MG63 (cell line): ENCODE measurements at places on chromosomes 7 and 10. TPM values are rescaled to one million over a fixed set of nuclear protein-coding genes. Genes with fewer than 3 reads are reported as not detected.
A peak's percentile ranks its signal among the peaks of the same experiment; 100 is the strongest.

Gene PRLHR
- total RNA-seq = not detected in 2 replicates

Gene AGR3
- not detected in 2 replicates for total RNA-seq

Gene GPR15LG
- not detected in 2 replicates for total RNA-seq

Gene TACC2
- total RNA-seq = 7.3 and 7.4 TPM in 2 replicates

Gene GPR85
- total RNA-seq = 1.3 and 1.8 TPM in 2 replicates

Gene TDRD1
- total RNA-seq = not detected in 2 replicates

Gene EMX2
- 0.33 TPM in 1 of 2 replicates, not detected in the other for total RNA-seq

Gene GHRHR
- total RNA-seq = not detected in 2 replicates

Gene HOXA1
- total RNA-seq = 0.27 and 1.1 TPM in 2 replicates

Gene ANKRD16
- 7.4 and 12.2 TPM in 2 replicates for total RNA-seq

Gene SORCS1
- total RNA-seq = not detected in 2 replicates

Gene RET
- not detected in 2 replicates for total RNA-seq

Gene STOX1
- total RNA-seq = 1.8 TPM in 1 of 2 replicates, not detected in the other

Gene CD36
- total RNA-seq = not detected in 2 replicates

Gene NHLRC2
- total RNA-seq = 7.9 and 19.4 TPM in 2 replicates

- DNase-seq = no peak
Observed at GRCh38 chr10:30862486-30862885, 169.2 kb downstream of the ZNF438 start.

GRCh38 chr7:148461392-148462179 lies 129.0 kb upstream of the C7orf33 start:
- no peak for DNase-seq

DNA sequence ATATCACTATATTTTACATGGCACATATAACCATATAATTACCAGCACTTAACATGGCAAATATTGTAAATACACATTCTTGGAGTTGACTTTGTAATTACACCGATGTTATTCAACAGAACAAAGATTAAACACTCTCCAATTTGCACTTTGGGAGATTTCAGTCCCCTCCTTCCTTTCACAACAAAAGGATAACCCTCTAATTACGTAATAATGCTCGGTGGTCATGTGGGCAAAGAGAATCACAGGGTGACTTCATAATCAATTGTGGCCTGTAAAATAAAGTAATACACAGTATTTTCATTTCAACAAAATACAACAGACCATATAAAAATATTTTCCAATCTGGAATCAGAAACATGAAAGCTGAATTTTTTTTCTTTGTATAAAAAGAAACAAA lies 73.2 kb downstream of the RHOBTB1 start:
- no peak for DNase-seq

DNA sequence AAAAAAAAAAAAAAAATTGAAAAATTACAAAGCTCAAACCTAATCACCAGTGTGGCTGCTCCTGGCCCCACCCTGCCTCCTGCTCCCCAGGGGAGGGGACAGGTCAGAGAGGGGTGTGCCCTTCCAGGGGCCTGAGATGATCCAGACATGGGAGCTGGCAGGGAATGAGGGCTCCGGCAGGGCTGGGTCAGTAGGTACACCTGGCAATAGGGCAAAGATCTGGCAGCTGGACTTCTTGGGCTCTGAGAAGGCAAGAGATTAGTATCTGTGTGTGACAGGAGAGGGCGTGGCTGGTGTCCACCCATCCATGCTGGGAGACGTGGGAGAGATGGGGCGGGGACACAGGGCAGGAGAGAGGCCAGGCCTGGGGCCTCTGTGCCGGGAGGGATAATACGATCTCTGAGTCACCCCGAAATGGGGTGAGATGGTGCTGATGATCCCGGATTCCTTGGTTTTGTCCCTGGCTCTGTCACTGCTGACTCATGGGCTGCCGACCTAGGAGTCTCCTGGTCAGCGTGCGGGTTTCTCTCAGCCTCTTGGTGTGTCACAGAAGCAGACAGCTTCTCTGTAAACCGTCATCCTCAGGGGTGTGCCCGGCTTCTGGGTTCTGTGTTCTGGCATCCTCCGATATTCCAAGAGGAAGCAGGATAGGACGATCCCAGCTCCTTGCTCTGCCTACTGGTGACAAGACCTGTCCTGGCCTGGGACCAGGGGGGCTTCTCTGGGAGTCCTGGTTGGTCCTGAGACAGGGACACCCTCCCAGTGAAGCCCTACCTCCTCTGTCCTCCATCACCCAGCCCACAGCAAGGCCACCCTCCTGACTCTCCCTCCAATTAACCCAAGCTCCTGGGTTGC lies 8.2 kb upstream of the CLDN4 start:
- peak; percentile 97 for DNase-seq

- DNase-seq = no peak
Observed at GRCh38 chr7:79227044-79227443, 226.4 kb downstream of the MAGI2 start.

- no peak for DNase-seq
Observed at GRCh38 chr7:42120191-42120590, 116.8 kb downstream of the GLI3 start.

DNA sequence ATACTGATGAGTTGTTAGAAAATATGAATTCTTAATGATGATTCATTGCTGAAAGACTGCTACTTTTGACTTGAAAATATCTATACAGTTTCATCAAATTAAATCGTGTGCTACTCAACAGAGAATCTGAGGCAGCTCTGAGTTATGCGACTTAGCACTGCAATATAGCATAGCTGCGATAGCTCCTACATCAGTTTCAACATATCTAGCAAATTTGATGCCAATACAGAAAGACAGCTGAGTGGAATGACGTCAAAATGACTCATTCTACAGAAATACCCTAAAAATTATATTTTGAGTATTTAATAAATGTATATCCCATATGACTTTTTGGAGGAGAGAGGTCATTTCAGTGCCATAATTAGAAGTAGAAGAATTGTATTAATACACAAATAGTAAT lies 1.1 kb upstream of the TARP start:
- no peak for DNase-seq

DNA sequence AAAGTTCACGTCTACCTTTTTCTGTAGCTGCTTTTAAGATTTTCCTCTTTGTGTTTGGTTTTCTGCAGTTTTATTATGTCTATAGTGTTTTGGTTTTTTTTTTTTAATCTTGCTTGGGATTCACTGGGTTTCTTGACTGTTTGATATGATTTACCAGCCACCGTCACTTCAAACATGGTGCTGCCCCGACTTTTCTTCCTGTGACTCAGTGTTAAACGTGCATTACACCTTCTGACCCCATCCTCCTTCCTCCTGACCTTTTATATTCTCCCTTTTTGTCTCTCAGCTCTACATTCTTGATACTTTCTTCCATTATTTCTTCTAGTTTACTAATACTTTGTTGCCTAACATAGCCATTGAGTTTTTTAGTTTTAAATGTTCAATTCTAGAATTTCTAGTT lies 61.5 kb downstream of the GNA12 start:
- no peak for DNase-seq

DNA sequence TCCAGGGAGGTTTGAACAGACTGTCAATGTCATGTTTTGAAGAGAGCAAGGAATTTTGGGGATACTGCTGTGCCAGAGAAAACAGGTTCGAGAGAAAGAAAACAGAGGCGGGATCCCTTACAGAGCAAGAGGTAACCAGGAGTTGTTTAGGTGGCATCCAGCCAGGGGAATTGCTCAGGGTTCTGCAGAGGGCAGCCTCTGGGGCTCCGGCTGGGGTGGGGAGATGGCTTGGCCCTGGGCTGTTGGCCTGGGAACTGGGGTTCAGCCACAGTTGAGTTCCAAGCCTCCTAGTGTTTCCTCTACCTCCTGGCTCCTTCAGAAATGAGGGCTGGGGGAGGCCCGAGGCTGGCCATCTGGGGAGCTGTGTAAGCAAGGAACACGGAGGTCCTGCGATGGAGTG lies 68.0 kb downstream of the CAMK1D start:
- DNase-seq = peak; percentile 10

GRCh38 chr7:20449176-20449575 lies 118.5 kb downstream of the ITGB8 start:
- DNase-seq = no peak

GRCh38 chr7:33050535-33051318 lies 11.8 kb downstream of the NT5C3A start:
- DNase-seq = no peak

- peak; percentile 17 for DNase-seq
Observed at GRCh38 chr10:92761571-92761970, 71.8 kb downstream of the HHEX start.

GRCh38 chr10:78165617-78166016 lies 132.0 kb downstream of the RPS24 start:
- DNase-seq = no peak

DNA sequence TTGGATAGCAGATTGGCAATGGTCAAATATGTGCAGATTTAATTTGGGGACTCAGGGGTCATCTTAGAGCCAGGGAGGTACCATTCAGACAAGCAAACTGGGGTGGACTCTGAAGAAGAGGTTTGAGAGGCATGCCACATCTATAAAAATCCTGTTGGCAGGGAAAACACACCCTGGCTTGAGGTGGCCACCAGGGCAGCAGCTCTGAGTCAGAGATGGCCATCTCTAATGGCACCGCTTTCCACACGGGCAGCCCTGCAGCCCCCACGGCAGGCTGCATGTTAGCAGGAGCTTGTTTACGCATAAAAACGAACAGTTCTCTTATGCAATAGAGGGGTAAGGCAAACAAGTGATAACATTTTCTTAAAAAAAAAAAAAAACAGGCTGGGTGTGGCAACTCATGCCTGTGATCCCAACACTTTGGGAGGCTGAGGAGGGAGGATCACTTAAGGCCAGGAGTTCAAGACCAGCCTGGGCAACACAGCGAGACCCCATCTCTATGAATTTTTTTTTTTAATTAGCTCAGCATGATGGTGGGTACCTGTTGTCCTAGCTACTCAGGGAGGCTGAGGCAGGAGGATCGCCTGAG lies 14.9 kb downstream of the DLG5 start:
- peak; percentile 72 for DNase-seq

GRCh38 chr10:78570633-78571235 lies 498.0 kb upstream of the ZMIZ1 start:
- DNase-seq = no peak

DNA sequence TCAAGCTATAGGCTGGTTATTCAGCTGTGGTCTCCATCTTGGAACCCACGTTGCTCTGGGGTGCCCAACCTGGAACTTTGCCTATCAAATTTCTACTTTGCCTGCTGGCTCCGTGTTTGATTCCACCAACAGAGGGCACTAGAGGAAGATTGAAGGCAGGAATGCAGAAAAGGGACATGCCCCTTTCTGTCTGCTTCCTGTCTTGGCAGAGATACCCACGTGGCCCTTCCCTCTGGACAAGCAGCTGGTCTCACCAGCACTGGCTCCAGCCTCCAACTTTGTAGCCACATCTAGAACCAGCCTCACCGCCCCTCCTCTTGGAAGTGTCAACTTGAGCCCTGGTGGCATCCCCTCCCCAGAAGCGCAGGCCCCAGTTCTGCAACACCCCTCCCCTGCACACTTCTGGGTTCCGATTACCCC lies 52.1 kb upstream of the ZNF438 start:
- DNase-seq = peak; percentile 57

GRCh38 chr7:130037703-130038102 lies 13.5 kb downstream of the ZC3HC1 start:
- no peak for DNase-seq
